ENCODE measurements at places on chromosomes 13 and 19. TPM values are rescaled to one million over a fixed set of nuclear protein-coding genes. Genes with fewer than 3 reads are reported as not detected.

The MRPL34 gene
- 92.1 TPM for total RNA-seq

The MZT1 gene
- 18.8 TPM for total RNA-seq

The PLPP2 gene
- 0.62 TPM for total RNA-seq

The LAIR1 gene
- total RNA-seq: 44.4 TPM

The OR7D2 gene
- not detected for total RNA-seq

The ZNF283 gene
- total RNA-seq: 5.4 TPM

GRCh38 chr19:42196011-42197001 lies 21.2 kb downstream of the DEDD2 start:
- DNase-seq: no peak

DNA sequence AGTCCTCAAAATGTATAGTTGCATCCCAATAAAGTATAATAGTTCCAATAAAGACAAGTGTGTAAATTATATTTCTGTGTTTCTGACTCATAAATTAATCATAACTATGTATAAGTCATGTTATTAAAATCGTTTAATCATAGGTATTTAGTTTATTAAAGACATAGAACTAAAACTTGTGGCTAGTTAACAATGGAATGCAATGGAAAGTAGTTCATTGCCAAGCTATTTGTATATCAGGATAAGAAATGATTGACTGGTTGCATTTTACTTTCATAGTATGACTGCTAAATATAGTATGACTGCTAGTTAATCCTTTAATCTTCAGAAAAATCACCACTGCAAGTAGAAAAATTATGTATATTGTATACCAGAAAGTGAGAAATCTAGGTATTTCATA lies 16.9 kb downstream of the COG3 start:
- DNase-seq: no peak

DNA sequence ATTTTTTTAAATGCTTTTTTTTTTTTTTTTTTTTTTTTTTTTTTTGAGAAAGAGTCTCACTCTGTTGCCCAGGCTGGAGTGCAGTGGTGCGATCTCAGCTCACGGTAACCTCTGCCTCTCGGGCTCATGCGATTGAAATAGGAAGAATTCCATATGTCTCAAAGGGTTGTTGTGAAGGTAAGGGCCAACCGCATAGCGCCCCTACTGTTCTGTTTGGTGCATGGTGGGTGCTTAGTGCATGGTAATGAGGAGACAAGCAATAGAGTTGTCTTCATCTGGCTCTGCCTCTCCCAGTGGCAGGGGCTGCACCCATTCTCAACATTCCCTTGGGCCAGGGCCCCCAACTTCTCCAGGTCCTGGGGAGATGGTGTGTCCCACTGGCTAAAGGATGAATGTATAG lies 68.7 kb downstream of the RASL11A start:
- DNase-seq: no peak

GRCh38 chr13:104466016-104466415 lies 1399.8 kb upstream of the SLC10A2 start:
- no peak for DNase-seq

DNA sequence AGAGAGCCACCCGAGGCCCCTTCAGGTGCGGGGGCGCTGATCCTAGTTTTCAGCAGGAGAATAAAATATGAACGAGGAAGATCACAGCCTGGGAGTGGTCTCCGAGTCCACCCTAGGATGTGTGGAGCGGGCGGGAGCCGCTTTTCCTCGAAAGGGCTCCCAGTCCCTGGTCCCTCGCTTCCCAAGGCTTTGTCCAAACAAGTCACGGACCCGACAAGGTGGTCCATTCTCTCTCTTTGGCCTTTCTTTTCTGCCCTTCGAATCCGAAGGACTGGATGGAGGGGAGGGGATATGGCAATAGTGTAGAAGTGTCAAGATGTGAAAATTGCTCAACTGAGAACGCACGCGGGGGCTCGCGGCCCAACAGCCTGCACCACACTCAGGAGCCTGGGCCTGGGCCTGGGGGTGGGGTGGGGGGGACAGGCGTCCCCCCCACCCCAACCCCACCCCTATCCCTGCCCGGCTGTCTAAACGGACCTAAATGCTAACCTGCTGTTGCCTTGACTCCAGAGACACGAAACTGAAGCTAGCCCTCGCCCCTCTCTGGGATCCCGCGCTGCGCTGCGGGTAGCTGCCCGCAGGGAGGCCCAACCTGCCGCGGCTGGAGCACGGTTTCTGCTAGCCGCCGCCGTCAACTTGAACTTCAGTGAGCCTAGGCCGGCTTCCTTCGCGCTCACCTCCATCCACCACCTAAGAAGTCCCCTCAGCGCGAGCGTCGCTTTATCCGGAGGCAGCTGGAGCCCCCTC lies 7.1 kb downstream of the ZIC2 start:
- no peak for DNase-seq

DNA sequence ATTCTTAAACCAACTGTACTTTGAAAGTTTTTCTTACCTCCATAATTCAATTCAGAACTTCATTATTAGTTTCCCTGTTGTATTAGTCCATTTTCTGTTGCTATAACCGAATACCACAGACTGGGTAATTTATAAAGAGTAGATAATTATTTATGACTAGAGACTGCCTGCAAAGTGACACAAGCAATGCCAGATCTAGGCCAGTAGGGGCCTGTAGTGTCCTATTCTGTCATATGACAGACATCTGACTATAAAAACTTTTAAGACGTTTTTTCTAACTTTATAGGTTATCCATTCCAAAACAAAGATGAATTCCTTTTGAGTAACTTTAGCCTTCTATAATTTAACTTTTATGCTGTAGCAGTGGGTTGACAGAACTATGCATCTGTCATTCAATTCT lies 2783.8 kb downstream of the PCDH9 start:
- DNase-seq: no peak

- DNase-seq: no peak
Measured at GRCh38 chr19:55550321-55550650, 4.9 kb upstream of the SBK3 start.

DNA sequence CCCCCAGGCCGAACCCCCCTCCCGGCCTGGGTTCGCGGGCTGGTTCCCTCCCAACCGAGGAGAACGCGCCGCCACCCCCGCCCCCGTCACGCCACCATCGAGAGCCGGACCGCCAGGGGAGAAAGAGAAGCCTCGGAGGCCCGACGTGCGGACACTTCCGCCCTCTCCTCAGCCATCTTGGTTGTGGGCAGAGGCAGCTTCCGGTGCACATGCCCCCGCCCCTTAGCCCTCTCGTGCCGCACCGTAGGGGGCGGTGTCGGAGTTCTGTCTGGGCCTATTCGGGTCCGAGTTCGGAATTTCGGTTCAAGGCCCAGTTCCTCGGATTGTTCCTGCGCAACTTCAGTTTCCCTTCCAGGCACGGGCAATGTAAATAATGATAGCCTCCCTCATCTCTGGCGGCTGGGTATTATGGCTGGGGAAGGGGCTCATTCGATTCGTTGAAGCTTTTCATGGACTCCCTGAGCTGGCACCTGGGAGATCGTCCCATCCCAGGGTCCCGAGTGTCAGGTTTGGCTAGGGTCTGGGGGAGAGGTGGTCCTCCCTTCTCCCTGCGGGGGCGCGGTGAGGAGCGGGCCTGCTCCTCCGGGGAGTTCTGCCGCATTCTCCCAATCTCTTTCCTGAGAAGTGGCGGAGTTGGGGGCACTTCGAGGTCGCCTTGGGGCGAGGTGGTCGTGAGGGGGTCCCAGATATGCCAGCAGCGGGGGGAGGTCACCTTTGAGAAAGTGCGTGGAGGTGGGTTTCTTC lies at the start of the genes IER2 and STX10:
IER2 (plus strand) TSS at position 225 of the 744 bp plus-strand sequence. CDS start 2,776 bp downstream, outside the sequence.
STX10 (minus strand) TSS at position 189 of the 744 bp plus-strand sequence. CDS start 202 bp downstream, outside the sequence.
- DNase-seq: no peak

DNA sequence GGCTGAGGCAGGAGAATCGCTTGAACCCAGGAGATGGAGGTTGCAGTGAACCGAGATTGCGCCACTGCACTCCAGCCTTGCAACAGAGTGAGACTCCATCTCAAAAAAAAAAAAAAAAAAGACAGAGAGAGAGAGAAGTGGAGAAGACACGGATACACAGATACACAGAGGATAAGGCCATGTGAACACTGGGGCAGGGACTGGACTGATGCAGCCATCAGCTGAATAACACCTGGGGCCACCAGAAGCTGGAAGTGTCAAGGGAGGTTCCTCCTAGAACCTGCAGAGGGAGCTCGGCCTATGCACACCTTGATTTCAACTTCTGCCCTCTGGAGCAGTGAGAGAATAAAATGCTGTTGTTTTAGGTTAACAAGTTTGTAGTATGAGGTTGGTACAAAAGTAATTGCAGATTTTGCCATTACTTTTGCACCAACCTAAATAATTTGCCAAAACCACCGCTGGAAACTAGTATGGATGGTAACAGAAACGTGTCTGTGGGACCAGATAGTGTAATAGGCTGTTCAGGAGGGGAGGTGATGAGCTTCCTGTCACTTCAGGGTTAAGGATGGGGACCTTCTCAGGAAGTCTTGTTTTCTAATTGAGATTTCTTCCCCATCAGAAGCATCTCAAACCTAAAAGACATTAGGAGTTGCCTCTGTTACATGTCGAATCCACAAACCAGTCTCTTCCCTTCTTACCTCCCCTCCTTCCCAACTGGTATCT lies 36.4 kb upstream of the IGSF23 start:
- no peak for DNase-seq

- no peak for DNase-seq
Measured at GRCh38 chr19:18435842-18436670, 1.9 kb downstream of the ISYNA1 start.

- no peak for DNase-seq
Measured at GRCh38 chr13:28704919-28705318, 13.9 kb downstream of the SLC46A3 start.

- DNase-seq: no peak
Measured at GRCh38 chr13:66180836-66181235, 1049.3 kb downstream of the PCDH9 start.

DNA sequence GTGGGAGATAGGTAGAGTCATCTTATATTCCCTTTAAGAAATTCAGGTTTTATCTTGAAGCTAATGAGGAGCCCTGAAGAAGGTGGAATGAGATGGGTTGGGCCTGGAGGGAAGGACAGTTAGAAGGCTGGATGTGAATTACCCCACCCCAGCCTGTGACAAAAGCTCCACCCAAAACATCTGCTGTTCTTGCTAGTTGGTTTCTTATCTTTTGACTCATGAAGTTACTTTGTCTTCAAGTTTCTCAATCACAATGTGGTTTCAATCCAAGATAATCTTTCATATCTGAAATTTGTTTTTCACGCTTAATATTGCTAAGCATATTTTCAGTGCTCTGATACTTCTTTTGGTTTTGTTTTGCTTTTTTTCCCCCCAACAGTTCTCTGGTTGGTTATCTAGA lies 38.3 kb upstream of the HMGB1 start:
- DNase-seq: peak; percentile 16

- DNase-seq: no peak
Measured at GRCh38 chr13:67118277-67118676, 111.9 kb downstream of the PCDH9 start.

DNA sequence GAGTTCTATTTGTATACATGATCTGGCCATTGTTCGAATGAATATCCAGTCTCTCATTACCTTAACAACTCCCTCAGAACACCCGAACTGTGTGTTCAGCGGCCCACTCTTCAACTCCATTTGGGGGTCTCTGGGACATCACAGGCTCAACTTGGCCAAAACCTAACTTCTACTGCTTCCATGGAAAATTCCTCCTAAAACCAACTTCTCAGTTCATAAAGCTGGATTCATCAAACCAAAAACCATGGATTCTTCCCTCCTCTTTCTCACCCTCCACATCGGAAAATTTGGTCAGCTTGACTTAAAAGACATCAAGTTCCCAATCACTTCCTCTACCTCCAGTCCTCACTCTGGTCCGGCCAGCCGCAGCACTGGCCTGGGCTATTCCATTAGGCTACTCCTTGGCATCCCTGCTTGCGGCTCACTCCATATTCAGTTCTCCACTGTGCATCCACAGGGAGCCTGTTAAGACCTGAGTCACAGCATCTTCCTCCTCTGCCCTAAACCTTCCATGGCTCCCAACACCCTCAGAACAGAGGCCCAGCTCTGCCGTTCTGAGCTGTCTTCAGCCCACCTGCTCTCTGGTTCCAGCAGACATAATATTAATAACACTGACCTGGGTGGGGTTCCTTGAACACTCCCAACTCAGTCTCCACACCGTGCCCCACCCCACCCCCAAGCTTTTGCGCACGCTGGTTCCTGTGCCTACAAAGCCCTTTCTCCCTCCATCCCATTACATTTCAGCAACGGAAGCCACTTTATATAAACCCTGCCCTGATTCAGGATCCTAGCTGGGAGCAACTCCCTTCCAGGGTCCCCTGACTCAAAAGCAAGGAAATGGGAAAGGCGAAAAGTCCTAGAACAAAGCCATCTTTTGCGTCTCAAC lies 1.1 kb downstream of the ZNF792 start:
- no peak for DNase-seq

DNA sequence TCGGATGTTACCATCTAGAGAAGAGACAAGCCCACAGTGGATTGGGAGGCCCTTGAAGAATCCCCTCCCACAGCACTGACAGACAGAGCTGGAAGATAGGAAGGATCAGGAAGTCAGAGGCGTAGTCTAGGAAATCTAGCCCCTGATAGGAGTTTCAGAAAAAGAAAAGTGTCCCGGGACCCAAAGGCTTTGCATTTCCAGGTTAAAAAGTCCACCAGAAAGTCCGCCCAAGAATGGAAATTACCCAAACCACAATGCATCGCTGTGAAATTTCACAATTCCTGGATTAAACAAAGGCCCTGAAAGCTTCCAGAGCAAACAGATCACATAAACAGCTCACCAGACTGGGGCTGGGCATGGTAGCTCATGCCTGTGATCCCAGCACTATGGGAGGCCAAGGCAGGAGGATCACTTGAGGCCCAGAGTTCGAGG lies 146.9 kb downstream of the KDM4B start:
- no peak for DNase-seq

- no peak for DNase-seq
Measured at GRCh38 chr19:5651361-5651760, 28.5 kb downstream of the SAFB start.

DNA sequence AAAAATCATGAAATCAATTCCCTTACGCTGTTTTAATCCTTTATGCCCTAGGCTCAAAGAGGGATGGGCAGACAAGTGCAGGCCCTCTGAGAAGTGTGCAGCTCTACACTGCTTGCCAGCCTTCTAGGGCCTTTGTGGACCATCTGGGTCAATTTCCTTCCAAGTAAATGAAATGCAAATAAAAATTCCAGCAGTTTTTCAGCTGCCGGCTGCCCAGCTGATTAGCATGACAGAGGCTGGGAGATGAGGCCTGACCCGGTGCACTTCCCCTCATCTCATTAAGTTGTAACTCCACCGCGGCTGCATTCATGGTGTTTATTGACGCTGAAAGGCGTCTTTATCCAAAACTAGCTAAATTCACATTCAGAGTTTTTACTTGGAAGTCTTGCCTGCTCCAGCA lies 47.5 kb upstream of the GSX1 start:
- DNase-seq: no peak

GRCh38 chr19:35975608-35976214 lies 19.3 kb upstream of the SDHAF1 start:
- no peak for DNase-seq

GRCh38 chr13:28356561-28357021 lies 138.3 kb downstream of the FLT1 start:
- DNase-seq: no peak

GRCh38 chr19:2113439-2114211 lies 16.9 kb downstream of the IZUMO4 start:
- no peak for DNase-seq
